Stimulated activated CD4-positive, alpha-beta T cell treated with anti-CD3 and anti-CD28 coated beads, TNF-alpha, amount 100 ng/mL, for 4 hours (primary cell): ENCODE measurements at places on chromosomes 2 and 18.

- DNase-seq = no peak
Observed at GRCh38 chr2:42054714-42055430, 7.1 kb downstream of the PKDCC start.

- DNase-seq = no peak
Observed at GRCh38 chr18:10041180-10041579, 127.4 kb downstream of the VAPA start.

- no peak for DNase-seq
Observed at GRCh38 chr18:79796531-79797405, 970 bp upstream of the KCNG2 start.

GRCh38 chr18:78192054-78192453, 787.6 kb upstream of the SALL3 start:
- DNase-seq = no peak

DNA sequence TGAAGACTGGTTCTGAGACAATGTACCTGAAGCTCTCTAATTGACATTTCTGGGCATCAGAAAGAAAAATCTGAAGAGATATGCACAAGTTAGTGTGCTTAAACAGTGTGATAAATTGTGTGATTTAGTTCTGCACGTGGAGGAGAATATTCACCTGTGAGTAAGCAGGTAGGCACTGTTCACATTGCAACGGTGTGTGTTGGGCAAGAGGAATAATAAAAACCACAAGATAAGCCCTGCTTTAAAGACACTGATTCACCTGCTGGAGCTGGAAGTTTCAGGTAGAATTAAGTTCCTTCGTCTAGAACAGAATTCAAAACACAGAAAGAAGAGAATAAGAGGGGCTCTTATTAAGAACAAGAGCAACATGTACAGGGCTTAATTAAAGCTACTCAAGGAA, 864.3 kb upstream of the SOX11 start:
- no peak for DNase-seq

GRCh38 chr18:45998244-45998643, 31.1 kb upstream of the EPG5 start:
- no peak for DNase-seq

DNA sequence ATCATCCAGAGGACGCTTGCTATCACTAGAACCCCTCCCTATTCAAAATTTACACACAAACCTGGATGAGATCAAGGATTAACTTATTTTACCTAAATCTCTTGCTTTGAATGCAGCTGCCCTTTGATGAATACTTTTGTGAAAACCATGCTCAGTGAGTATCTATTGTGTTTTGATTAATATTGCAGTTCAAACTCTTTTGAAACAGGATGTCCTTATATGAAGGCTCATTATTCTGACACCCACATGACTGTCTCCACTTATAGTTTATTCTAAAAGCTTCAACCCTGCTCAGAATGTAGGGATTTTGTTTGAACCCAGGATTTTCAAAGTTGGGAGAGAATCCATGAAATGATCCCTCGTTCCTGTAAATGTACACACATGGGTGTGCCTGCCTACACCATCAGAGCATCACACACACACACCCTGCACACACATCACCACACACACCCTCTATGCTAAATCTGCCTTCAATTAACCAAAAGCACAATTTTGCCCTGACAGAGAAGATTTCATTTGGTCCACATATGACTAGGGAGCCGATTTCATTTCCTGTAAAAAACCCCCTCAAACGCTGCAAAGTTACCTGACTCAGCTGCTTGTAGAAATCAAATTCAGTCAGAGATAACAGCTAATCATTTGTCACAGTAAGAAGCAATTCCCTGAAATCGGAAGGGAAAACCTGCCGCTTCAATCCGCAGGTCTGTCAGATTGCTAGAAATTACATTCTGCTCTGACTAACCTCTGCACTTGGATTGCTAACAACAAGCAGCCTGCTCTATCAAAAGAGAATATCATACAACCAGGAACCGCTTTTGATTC, 65.2 kb downstream of the ZEB2 start:
- no peak for DNase-seq

- DNase-seq = no peak
Observed at GRCh38 chr2:40030456-40030975, 251.5 kb upstream of the THUMPD2 start.

- no peak for DNase-seq
Observed at GRCh38 chr2:4900242-4900641, 791.9 kb upstream of the SOX11 start.

DNA sequence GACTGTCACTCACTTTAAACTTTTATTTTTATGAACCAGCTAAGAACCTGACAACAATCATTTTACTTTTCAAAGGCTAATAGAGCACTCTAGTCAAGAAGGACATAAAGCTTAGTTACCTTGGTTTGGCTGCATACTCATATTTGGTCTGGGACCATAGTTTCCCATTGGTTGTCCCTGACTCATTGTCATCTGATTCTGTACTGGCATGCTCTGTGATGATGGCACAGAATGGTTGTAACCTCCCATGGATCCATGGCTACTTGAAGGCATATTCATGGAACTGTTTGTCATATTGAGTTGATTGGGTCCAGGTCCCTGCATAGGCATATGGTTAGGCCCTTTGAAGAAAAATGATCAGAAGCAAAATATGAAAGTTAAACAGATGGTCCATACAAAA, 37.9 kb downstream of the SS18 start:
- DNase-seq = no peak

GRCh38 chr2:186841940-186842339, 7.0 kb downstream of the ZSWIM2 start:
- no peak for DNase-seq

- DNase-seq = no peak
Observed at GRCh38 chr2:194718881-194719280, 938.1 kb upstream of the SLC39A10 start.

- no peak for DNase-seq
Observed at GRCh38 chr2:37414470-37414949, 70.1 kb downstream of the QPCT start.

DNA sequence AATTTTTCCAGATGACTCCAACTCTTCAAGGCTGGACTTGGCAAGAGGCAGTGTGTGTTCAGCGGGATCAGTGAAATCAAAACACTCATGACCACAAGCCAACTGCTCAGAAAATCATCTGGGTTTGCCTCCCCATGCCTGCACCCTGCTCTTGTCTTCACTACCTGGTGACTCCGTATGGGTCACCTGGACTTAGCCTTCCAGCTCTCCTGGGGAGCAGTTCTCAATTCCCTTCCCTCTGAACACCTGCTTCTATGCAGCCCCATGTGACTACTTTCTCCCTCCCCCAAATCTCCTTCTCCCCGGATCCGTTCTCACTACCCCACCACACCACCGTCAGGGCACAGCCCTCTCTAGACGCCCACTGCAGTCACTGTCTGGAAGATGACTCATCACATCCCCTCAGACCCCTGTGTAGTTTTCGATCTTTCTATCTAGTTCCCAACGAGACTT, 130.2 kb upstream of the ID2 start:
- DNase-seq = no peak

DNA sequence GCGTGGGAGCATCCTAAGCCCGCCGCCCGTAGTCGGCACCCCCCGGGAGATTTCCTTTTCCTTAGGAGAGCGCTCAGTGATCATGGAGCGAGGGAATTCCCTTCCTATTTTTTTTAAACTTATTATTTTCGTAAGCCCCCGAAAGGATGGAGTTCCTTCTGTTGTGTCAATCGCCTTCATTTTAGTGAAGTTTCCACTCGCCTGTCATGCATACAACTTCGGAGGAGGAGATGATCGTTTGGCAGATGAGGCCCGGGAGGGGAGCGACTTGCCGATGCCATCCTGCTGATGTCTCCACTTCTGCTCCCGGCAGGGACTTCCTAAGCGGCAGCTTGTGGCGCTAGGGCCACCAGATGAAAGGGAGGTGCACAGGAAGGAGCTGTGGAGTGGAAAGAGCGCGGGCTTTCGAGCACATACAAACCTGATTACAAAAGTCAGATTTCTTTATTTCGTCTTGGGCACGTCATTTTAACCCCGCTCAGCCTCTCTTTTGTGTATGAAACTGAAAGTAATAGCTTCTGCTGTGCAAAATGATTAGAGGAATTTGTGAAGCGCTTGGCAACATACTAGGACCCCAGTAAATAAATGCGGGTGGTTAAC, at the start of gene ADGRF3:
TSS of gene ADGRF3 (minus strand) at position 336 of the 600 bp plus-strand sequence. CDS start 555 bp downstream, outside the sequence.
- peak; percentile 24 for DNase-seq

DNA sequence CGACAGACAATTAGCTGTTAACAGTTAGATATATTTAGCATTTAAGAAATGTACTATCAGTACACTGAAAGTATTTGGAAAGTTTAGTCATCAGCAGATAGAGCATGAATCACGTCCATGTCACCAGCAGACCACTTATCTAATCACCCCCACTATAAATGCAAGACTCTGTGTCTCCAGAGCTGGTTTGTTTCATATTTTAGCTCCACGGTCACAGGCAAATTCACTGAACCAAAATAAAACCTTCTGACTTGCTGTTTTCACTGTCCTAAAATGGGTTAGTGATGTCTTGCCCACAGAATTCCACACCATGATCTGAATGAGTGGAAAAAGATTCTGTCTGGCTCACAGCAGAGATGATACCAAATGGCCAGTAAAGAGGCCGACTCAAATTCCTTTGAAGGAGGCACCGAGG, 64.9 kb downstream of the CDH2 start:
- no peak for DNase-seq

GRCh38 chr18:48293954-48294898, 115.0 kb downstream of the ZBTB7C start:
- DNase-seq = no peak

DNA sequence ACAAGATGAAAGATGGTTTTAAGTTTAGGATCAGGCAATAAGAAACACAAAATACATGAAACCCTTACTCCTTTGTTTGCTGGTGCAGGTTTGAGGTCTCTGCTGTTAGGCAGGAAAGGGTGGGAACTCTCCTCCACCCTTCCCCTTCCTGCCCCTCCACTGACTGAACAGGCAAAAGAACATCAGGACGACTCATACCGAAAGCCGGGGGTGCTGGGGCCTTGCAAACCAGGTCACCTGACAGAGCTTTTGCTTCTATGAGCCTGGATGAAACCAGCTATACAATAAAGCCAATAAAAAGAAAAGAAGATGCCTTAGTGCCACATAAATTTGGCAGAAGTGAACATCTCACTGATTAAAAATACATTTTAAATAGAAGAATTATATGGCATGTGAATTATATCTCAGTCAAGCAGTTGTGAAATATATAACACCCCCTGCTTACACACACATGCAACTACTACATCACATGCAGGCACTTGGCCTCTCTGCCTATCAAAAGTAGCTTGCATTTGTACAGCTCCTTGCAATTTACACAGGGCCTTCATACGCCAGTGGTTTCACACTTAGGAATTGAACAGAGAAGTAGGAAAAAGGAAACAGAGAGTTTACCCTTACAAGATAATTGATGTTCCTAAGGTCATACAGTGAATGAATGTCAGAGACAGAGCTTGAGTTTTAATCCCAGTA, 215.1 kb upstream of the TRIB2 start:
- peak; percentile 55 for DNase-seq

DNA sequence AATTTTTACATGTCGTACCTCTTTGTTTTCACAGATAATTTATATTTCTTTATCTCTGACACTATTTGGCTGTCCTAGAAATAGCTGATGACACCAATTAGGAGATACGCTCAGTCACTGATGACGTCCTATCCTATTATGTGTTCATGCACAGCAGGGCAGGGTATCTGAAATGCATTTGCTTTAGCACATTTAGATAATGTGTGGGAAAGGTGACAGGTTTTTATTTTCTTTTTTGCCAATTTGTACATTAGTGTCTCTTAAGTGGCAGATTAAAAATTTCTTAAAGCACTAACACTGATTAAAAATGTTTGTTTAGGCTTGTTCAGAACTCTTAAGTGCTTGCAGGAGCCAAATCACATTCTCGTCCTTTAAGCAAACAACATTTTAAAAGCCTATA, 39.7 kb downstream of the CDC42EP3 start:
- no peak for DNase-seq

- DNase-seq = no peak
Observed at GRCh38 chr2:108614659-108615058, 80.4 kb downstream of the LIMS1 start.

- no peak for DNase-seq
Observed at GRCh38 chr18:77000527-77000926, 132.1 kb downstream of the MBP start.

DNA sequence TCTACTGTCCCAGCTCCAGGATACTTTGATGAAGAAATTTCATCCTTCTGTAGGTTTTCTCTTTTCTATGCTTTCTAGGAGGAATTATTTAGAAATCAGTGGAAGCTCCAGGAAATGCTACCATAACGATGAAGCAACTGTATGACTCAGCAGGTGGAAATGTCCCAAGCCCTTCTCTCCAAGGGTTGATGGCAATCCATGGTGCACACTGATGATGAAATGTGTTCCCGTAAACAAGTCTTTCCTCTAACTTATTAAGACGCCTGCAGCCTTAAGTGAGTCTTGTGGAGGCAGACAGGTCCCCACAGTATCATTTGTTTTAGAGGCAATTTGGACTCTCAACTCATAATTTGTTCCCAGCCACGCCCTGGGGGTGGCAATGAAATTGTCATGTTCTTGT, 777.6 kb upstream of the SOX11 start:
- no peak for DNase-seq

GRCh38 chr2:26432859-26433258, 31.1 kb downstream of the DRC1 start:
- no peak for DNase-seq

DNA sequence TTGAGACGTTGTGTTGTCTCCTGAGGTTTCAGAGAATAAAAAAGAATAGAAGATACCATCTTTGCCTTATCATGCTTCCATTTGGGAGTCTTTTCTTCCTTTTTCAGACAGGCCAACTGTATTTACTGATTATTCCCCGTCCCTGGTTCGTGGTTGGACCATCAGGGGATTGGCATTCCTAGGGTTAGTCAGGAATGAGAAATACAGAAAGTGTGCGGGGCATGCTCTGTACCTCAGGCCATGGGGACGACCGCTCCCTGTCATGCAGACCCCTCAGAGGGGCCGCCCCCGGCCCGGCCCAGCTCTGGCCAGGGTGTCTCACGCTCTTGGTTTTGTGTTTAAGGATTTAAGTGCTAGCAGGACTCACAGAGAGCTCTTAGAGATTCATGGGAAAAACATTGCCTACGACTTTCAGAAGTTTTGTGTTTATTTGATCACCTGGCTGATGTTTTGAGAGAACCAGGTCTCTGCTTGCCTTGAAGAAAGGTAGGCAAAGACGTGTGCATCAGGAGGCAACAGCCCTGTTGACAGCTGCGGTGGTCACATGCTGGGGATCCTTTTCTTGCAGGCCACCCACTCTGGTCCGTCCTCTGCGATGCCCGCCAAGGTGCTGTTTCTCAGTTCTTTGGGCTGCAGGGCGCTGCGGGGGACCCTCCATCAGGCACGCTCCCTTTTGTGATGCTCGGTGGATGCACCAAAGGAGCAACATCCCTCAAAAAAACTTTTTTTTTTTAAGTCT, 317.8 kb downstream of the AGAP1 start:
- no peak for DNase-seq
